ENCODE measurements at places on chromosomes 3 and 15.

DNA sequence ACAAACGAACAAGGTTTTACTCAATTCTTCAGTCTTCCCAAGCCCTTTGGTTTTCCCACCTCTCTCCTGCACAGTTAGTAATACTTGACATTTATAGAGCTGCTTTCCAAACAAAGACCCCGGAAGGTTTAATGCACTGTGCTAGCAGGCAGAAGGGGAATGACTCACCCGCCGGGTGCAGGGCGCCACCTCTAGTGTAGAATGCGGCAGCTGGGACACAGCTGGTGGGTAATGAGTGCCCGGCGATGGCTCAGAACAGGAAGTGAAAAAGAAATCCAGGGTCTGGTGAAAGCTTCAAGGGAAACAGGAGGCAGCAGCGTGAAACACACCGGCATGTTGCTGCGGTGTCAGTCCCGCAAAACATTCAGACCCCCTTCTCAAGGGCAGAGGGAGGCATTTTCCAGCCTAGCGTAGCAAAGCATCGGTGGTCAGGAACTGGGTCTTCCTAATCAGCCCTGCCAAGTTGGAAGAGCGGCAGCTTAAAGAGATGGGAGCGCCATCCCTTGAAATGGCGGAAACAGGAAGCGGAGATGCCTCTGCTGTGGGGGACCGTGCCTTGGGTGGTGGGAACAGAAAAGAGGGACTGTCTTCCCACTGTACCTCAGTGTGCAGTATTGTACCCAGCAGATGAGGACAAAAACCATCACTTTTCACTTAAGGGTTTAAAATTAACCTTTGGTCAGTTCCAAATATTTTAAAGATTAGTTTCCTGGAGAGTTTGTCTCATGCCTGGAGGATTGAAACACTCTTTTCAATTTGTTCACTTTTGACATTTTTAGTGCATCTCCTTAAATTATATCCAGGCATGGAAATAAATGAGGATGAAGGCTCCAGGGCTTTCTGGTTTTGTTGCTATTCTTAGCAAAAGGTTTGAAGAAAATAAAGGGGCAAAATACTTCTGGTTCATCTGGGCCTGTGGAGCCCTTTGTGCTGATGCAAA is 160.7 kb upstream of the MCTP2 start:
- DNase-seq, result no peak

- no peak for DNase-seq
Measured at GRCh38 chr3:39124876-39125840, 17.7 kb downstream of the TTC21A start.

DNA sequence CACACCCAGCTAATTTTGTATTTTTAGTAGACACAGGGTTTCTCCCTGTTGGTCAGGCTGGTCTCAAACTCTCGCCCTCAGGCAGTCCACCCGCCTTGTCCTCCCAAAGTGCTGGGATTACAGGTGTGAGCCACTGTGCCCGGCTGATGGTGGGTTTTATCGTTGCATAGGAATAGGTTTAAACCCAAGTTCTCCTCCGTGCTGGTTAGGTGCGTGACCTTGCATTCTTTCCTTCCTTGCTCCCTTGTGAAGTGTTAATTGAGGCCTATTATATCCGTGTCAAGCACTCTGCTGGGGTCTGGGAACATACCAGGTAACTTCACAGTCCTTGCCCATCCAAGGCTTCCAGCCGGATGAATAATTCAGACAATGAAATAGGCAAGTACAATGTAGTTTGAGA is 19.3 kb upstream of the ETV5 start:
- no peak for DNase-seq

DNA sequence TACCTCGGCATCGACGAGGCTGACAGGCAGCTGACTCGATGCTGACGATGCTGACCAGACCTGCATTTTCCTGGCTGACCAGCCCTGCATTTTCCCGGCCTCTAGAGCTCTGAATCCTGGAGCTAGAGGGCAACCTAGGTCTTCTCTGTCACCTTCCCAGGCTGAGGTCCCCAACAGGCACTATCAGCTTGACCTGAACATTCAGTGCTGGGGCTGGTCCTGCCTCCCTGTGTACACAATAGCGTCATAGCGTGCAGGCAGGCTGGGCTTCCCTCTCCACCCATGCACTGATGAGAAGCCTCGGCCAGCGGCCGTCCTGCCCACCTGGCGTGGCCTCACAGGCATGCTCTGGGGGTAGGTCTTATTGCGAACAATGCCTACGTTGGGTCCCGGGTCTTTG is 62.3 kb upstream of the SNRPA1 start:
- DNase-seq, result no peak

DNA sequence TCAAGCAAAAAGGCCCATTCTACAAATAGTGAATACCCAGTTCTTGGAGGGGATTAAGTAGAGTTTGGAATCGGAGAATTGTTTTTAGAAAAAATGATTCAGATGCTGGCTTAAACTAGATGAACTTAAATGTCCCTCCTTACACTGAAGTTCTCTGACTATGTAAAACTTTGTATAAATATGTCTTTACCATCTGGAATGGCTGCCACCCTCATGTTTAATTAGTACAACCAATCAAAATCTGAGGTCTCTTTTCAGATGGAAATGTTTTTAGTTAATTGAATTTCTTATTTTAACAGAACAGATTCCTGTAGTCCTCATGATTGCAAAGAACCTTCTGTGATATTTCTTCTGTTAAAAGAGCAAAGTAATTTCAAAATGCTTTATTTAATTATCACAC is 94.8 kb downstream of the CADM2 start:
- DNase-seq, result no peak

GRCh38 chr3:167102071-167102470 is 278.0 kb downstream of the ZBBX start:
- DNase-seq, result no peak

DNA sequence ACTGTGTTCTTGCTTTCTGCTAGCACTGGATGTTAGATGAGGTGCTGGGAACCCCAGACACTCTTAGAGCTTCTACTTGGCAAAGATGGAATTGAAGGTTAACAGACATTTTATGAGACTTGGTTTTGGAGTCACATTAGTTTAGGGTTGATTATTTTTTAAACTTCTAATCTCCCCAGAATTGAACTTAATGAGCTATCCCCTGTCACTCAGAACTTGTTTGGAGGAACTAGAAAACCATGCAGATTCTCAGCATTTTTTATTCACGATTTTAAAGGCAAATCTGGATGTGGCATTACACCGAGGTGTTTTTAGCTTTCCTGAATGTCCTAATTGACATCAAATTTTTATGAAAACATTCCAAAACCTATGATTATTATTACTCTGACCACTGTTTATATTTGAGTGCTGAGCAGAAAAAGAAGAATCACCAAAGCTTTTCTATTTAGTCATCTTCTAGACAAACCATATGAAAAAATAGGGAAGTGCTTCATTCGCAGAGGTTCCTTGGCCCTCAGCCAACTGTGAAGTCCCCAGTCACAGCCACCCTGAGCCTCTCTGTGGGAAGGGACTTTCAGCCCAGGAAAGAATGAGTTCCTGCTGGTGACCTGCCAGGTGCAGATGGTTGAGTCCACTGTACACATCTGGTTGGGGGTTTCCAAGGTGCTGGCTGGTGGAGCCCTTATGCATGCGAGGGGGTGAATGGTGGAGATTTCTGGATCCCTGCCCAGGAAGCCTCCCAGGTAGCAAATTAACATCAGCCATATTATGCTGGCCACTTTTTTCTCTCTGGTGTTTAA is 196.0 kb upstream of the TOPAZ1 start:
- no peak for DNase-seq

DNA sequence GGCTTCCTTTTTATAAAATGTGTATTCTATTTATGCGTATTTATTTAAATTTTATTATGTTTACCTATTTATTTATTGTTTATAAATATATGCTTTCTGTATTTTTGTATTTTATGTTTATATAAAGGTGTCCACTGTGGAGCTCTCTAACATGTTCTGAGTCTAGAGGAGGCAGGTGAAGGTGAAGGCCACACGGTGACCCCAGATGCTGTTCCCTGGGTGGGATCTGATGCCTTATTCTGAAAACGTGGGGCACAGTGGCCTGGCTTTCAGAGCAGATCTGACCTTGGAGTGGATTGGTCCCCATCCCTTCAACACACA is 104.7 kb upstream of the SLC7A14 start:
- DNase-seq, result no peak

DNA sequence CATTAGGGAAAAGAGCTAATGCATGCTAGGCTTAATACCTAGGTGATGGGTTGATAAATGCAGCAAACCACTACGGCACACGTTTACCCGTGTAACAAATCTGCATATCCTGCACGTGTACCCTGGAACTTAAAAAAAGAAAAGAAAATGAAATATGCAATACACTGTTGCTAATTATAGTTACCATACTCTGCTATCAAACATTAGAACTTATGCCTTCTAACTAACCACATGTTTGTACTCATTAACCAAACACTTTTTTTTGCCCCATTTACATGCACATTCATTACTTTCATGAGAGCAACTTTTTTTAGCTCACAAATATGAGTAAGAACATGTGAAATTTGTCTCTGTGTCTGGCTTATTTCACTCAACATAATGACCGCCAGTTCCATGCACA is 253.1 kb downstream of the CGGBP1 start:
- DNase-seq, result no peak

GRCh38 chr15:77505556-77505955 is 84.9 kb downstream of the HMG20A start:
- DNase-seq, result no peak

DNA sequence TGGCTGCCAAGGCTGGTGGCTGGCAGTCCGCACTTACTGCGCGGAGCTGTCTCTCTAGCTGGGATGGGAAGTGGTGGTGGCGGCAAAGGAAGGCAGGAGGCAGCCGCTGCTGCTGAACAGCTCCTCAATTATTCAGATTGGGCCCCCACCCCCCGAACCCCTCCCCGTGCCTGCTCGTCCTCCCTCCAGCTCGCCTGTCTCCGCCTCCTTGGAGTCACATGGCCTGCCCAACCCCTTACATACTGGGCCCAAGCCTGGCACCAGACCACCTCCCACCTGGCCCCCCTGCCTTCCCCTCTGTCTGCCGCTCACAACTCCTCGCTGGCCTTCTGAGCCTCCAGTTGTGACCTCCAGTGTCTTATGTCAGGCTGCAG is at the start of gene SLC7A14:
Gene SLC7A14, minus strand, starts transcription at position 139 of the 374 bp plus-strand sequence. CDS start 59,139 bp downstream, outside the sequence.
- DNase-seq, result no peak

DNA sequence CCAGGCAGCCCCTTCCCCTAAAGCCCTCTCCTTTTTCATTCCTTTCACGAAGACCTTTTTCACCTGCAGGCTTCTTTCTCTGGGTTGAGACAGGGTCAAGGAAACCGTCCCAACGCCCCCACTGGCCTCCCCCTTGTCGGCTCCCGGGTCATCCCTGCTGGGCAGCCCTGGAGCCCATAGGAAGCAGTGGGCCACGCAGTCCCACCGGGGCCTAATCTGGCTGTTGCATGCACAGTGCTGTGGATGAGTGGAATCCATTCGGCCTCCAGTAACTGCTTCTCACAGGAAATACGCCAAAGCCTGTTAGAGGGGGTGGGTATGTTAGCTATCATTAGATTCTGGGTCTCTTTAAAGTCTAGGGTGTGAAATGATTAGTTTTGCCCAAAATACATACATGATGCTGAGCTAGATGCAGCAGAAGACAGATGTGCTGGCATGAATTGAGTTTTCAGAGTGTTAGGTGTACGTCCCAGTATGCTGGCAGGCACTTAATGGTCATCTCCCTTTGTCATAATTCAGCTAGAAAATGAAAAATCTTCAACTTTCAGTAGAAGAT is 16.6 kb downstream of the LYSMD4 start:
- DNase-seq, result no peak

DNA sequence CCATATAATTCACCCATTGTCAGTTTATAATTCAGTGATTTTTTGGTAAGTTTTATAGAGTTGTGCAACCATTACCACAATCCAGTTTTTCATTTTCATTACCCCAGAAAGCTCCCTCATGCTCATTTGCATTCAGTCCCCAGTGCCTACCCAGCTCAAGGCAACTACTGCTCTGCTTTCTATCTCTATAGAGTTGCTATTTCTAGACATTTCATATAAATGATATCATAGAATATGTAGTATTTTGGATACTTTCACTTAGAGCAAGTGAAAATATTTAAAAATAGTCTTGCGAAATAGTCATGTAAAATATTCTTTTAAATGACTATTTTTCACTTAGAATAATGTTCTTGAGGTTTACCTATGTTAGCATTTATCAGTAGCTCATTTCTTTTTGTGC is 42.1 kb downstream of the ZNF654 start:
- no peak for DNase-seq

DNA sequence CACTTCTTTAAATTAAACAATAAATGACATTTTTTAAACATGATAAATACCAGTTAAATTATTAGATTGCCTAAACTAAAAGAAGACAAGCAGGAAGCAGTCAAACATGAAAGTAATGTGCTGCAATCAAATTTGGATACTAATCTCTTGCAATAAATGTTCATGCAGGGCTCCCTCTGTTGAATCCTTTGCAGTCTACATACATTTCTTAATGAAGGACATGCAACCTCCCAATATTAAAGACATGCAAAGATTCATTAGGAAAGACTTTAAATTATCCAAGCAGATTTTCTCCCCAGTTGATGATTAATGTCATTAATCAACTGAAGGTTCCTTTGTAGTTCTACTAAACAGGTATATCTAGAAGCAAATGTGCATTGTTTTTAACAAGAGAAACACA is 245.4 kb downstream of the ZIC4 start:
- DNase-seq, result no peak

GRCh38 chr3:107911337-107912000 is 179.4 kb downstream of the CD47 start:
- DNase-seq, result no peak

DNA sequence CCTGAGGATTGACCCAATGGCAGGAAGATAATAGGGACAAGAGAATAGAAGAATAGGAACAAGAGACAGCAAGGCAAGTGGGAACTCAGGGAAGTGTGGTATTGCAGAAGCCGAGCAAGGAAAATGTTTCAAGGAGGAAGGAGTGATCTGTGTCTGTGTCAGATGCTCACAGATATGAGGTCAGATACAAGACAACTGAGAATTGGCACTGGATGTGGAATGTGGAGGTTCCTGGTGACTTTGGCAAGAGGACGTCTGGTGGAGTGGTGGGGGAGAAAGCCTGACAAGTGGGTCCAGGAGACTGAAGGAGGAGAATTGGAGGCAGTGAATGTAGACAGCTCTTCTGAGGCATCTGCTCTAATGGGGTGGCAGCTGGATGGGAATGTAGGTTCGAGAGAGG is 24.1 kb downstream of the GYG1 start:
- no peak for DNase-seq

- no peak for DNase-seq
Measured at GRCh38 chr15:52746162-52746757, 43.9 kb downstream of the ONECUT1 start.

Measured in retinal pigment epithelial cell (primary cell).